ENCODE measurements at places on chromosomes 1 and 21.

- DNase-seq = no peak
These were observed 286.7 kb downstream of the SRGAP2C start for GRCh38 chr1:121471523-121471922.

DNA sequence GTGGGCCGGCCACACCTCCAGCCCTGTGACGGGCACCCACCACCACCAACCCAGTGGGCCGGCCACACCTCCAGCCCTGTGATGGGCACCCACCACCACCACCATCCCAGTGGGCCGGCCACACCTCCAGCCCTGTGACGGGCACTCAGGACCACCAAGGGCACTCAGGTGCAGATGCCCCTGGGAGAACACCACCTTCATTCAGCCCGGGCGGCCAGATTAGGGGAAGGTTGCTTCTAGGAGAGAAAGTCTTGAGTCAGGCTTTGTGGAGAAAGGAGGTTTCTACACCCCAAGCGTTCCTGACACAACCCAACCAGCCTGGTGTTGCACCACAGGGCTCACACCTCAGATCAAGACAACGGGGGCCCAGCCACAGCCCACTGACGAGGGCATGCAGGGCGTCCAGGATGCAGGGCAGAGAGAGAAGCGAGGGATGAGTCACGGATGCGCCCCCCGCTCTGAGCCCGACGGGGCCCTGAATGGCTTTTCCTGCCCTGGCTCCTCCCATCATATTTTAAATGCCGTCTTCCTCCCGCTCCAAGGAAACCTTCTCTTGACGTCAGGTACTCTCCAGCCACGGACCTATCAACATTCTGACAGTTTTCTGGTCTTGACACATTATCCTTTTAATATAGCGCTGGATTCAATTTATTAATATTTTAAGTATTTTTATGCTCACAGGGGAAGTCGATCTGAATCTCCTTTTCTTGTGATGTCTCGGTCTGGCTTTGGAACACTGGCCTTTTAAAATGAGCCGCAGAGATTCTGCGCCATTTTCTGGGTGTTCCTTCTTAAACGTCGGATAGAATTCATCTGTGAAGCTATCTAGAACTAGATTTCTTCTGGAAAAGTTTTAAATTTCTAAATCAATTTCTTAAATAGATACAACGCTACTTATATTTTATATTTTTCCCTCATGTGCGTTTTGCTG lies 631 bp upstream of the SPATC1L start:
- peak; percentile 71 for DNase-seq

- DNase-seq = peak; percentile 21
These were observed 1.3 kb downstream of the JAM2 start for GRCh38 chr21:25640202-25640942.

DNA sequence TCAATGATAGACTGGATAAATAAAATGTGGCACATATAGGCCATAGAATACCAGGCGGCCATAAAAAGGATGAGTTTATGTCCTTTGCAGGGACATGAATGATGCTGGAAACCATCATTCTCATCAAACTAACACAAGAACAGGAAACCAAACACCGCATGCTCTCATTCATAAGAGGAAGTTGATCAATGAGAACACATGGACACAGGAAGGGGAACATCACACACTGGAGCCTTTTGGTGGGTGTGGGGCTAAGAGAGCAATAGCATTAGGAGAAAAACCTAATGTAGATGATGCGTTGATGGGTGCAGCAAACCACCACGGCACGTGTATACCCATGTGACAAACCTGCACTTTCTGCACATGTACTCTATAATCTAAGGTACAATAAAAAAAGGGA lies 883.4 kb upstream of the PRMT6 start:
- no peak for DNase-seq

GRCh38 chr1:108609483-108610049 lies 49.7 kb downstream of the EEIG2 start:
- no peak for DNase-seq
